ENCODE measurements at places on chromosomes 12 and 14.

DNA sequence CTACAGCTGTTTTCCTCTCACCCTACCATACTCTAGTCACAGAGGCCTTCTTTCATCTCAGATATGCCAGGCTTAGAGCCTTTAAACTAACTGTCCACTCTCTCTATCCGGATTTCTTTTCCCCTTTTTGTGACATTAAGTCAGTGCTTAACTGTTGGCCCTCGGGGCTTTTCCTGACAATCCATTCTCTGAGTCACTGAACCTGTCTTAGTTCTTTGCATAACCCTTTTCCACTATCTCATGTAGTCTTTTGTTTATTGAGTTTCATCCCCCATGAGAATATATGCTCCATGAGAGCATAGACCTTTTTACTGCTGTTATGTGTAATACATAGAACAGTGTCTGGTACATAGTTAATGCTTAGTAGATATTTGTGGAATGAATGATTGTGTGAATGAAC is 68.7 kb downstream of the PLEKHA5 start:
- no peak for DNase-seq

DNA sequence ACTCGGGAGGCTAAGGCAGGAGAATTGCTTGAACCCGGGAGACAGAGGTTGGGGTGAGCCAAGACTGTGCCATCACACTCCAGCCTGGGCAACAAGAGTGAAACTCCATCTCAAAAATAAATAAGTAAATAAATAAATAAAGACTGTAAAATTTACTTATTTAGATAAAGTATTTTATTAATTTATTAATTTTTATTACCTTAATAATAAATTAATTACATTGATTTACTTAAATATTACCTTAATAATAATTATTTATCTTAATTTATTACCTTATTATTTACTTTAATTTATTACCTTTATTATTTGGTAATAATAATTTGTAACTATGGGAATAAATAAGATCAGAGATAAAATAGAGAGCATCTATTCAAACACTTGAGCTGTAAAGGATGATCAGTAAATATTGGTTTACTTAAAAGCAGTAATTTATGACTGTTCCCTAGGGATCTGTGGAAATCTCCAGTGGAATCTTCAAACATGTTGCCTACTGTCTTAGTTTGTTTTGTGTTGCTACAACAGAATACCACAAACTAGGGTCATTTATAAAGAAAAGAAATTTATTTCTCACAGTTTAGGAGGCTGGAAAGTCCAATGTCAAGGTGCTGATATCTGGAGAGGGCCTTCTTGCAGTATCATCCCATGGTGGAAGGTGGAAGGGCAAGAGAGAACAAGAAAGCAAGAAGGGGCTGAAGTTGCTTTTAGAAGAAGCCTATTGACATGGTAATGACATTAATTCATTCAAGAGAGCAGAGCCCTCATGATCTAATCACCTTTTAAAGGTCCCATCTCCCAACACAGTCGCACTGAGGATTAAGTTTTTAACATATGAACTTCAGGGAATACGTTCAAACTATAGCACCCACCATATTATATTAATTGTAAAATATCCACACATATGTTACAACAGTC is 37.1 kb downstream of the SOCS2 start:
- no peak for DNase-seq

DNA sequence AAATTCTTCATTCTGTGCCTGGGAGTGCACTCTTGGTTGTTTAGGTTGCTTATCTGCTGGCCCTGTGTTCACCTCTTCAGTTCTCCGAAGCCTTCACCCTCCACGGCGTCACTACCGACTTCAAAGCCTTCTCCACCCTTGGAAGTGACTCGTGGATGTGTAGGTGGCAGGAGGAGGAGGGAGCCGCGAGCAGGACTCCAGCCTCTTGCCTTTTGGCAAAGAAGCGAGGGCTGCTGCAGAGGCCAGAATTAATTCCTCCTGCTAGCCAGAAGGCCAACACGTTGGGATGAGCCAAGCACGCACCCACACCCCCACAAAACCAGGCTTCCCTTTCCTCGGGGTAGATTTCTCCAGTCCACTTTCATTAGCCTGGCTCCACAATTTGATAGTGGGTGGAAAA is 86.5 kb downstream of the TBX5 start:
- no peak for DNase-seq

DNA sequence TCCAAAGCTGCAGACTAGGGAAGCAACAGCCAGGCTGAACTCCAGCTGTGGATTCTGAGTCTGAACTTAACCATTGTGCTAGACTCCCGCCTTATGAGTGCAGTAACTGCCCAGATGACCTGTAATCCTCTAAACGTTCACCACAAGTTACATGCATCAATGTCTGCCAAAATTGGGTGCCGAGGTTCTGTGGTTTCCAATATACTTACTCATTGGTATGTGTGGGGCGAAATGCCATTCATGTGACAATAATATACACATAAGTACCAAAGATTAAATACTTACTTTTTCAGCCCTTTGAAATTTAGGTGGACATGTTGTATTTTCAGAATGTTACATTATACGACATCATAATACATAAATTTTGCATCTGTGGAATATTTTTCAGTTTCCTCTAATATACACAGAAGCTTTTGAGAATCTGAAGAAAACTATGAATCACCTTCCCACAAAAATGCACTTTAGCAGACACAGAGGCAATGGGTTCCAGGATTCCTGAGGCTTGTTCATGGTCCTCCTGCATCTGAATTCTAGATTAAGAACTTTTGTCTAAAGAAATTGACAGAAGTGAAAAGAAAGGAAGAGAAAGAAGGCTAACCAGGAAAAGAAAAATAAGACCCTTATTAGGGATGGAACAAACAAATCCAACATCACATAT is 31.7 kb downstream of the GRIP1 start:
- no peak for DNase-seq

DNA sequence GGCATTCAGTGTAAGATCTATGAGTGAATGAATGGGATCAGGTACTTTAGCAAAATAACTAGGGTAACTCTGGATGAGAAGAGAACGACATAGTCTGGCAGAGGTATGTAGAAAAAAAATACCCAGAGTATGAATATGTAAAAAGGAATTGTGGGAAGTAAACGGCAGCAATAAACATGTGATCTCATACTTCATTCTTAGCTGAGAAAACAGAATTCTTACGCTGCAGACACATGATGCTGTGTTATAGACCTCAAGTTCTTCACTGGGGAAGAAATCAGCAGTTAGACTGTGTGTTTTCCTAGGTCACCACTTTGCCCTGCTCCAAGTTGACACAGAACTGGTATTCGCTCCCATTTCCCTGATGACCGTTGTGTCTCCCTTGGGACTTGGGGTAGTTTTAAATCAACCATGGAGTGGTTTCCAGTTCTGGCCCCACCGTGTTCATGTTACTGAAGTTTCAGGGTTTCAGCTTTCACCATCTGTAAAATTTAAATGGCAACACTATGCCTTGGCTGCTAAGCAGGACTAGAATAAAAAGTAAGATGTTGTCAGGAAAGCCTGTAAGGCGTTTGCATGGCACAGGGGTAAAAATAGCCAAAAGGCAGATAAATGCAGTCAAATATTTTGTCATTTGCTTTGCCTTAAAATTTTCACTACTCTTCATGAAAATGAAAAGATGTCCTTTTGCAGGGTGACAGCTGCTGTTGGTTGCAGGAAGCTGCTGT is 223.7 kb downstream of the PELI2 start:
- no peak for DNase-seq

GRCh38 chr14:23124337-23124954 is 5.4 kb upstream of the CEBPE start:
- no peak for DNase-seq

GRCh38 chr12:107331471-107331870 is 238.1 kb upstream of the CRY1 start:
- DNase-seq, result no peak

GRCh38 chr14:61643555-61643954 is 51.8 kb upstream of the HIF1A start:
- no peak for DNase-seq

- DNase-seq, result no peak
These were observed 75.4 kb upstream of the CCND2 start for GRCh38 chr12:4197922-4198763.

DNA sequence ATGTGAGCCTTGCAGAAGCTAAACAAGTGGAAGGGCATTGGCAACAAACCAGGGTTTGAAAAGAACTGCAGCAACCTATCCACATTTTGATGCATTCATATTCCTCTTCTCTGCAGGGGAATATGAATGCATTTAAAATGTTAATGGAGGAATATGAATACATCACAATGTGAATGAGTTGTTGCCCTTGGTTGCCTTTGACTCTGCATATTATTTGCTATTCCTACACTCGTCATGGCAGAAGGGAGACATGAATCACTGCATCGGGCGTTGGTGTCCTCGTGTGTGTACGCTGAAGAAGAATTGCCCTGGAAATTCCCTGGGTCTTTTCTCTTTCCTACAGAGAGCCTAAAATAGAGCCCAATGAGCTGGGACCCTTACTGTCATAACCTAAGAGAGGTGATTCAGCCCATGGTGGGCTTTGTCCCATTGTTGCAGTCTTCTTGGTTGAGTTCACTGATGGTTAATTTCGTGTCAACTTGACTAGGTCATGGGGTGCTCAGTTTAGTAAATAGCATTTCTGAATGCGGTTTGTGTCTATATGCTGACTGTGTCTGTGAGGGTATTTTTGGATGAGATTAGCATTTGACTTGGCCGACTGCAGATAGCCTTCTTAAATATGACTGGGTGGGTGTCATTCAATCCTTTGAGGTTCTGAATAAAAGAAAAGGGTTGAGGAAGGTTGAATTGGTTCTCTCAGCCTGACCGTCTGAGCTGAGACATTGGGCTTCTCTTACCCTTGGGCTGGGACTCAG is 1422.9 kb upstream of the TMEM132C start:
- no peak for DNase-seq

DNA sequence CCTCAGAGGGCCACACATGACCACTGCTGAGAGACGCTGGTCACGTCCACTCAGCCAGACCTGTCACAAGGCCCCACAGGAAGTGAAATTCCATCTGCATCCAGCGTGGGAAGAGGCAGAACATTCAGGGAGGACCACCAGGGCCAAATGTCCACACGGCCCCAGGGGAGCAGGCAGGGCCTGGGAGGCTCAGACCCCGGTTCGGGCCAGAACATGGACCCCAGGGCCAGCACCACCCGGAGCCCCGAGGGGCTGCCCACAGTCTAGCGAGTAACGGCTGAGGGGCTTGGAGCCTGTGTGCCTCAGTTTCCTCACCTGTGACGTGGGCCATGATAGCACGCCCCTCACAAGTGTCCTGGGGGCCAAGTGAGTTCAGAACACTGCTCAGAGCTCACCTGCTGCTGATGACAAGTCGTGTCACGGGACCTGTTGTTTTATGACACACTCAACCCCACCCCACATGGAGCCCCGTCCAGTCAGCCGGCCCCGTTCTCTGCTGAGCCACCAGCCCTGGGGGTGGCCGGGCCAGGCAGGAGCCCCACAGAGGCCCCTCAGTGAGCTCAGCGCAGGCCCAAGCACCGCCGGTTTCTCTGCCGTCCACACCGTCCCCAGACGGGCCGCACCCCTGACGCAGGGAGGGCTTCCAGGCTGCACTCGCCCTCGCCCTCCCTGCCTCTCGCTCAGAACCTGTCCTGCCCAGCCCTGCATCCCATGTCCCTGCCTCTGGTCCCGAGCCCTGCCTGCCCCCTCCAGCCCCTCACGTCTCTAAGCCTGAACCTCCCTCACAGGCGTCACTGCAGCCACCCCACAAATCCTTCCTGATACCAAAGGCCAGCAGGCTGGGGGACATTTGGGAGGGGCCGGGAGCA is 79.5 kb upstream of the GALNT9 start:
- DNase-seq, result no peak

DNA sequence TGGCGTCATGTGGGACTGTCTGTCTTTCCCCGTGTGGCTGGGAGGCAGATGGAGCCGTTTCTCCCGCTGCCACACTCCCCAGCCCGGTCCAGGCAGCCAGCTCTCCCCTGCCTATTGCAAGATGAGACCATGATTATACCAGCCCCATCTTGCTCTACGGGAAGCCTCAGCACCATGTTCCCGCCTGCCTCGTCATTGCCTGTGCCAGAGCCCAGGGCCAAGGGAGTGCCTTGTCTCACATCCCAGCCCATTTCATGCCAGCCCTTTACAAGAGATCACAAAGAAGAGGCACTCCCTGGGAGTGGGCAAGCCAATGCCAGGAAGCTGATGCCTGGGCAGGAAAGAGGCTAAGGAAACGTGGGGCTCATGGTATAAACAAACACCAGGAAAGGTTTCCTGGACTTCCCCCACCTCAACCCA is 23.9 kb downstream of the GPR68 start:
- DNase-seq, result no peak

GRCh38 chr12:96710127-96710745 is 196.8 kb upstream of the NEDD1 start:
- no peak for DNase-seq

- no peak for DNase-seq
These were observed 188.7 kb downstream of the KITLG start for GRCh38 chr12:88391556-88391955.
